Testis (tissue), 5 donors: ENCODE measurements at places on chromosomes 1 and 21. TPM values are rescaled to one million over a fixed set of nuclear protein-coding genes. Genes with fewer than 3 reads are reported as not detected.

Gene HEYL
- 55.5 TPM for total RNA-seq

Gene PSMG1
- total RNA-seq, result 95.4 TPM

Gene NFYC
- total RNA-seq, result 83.9 TPM

Gene FDPS
- total RNA-seq, result 81.6 TPM

Gene DENND2D
- total RNA-seq, result 21.2 TPM

Gene EDARADD
- 3.9 TPM for total RNA-seq

Gene TENT5C
- 67.3 TPM for total RNA-seq

Gene SYF2
- total RNA-seq, result 38.2 TPM

Gene DNAJC28
- 9.3 TPM for total RNA-seq

Gene CR1L
- not detected for total RNA-seq

Gene WNT2B
- 14.7 TPM for total RNA-seq

Gene MSH4
- total RNA-seq, result 8.2 TPM

Gene HCN3
- 3.5 TPM for total RNA-seq

Gene PIK3C2B
- 12.7 TPM for total RNA-seq

Gene BSDC1
- total RNA-seq, result 234 TPM

Gene KRTAP19-4
- not detected for total RNA-seq
